Activated T-helper 1 cell treated with anti-CD3 and anti-CD28 coated beads, Interleukin-2, amount 50 U/mL, for 16 hours (primary cell): ENCODE measurements at places on chromosomes 6 and 20.

GRCh38 chr6:139580592-139581484, 206.4 kb upstream of the CITED2 start:
- no peak for DNase-seq

DNA sequence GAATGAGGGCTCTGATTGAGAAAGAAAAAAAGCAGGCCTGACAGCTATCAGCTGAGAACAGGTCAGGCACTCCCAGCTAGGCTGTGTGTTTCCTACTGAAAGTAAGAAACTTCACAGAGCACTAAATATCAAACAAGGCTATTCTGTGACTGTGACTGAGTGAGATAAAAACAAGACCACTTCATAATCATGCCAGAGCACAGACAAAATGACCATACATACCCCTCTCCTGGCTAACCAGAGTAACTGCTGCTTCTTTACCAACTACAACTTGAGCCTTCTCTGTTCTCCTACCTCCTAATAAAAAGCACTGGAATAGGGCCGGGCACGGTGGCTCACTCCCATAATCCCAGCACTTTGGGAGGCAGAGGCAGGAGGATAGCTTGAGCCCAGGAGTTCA, 6.8 kb upstream of the BTN1A1 start:
- DNase-seq: no peak

DNA sequence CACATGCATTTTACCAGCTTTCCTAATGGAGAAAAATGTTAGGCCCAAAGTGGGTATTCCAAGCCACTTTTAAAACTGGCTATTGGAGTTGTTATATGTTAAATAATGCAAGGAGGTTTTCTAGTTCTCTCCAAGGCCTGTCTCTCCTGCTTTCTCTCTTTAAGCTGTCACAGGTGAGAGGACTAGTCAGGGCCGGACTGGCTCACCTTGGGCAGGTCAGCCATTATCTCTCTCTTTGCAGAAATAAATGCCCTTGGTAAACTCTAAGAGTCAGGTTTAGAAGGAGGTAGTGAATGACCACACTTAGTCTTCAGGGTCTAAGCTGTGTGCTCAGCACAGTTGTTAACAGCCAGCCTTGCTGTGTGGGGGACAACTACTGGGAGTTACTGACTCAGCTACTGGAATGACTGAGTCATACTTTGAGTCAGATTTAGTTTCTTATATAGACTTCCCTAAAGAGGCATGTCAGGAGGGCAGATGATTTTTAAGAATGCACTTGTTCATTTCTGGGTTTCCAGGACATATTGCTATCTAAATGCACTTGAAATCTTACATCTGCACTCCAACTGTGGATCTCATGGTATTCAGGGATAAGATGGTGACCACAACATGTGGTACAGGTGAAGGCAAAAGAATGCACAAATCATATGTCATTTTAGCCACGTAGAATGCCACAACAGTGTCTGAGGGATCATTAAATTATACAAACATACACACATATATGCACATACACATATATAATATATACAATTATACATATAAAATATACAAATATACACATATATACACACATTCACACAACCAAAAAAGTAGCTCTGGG, 719.4 kb downstream of the EPM2A start:
- DNase-seq: no peak

GRCh38 chr20:37251825-37252477, 9.7 kb downstream of the GHRH start:
- DNase-seq: no peak

DNA sequence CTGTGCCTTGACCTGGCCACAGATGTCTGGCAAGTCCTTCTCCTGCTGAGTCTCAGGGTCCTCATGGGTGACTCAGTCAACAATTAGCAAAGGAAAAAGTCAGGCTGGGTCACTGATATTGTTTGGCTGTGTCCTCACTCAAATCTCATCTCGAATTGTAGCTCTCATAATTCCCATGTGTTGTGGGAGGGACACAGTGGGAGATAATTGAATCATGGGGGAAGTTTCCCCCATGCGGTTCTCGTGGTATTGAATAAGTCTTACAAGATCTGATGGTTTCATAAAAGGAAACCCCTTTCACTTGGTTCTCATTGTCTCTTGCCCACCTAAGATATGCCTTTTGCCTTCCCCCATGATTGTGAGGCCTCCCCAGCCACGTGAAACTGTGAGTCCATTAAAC, 45.7 kb downstream of the PREX1 start:
- DNase-seq: no peak

- DNase-seq: no peak
These were observed 102.5 kb downstream of the SASH1 start for GRCh38 chr6:148445116-148445515.

DNA sequence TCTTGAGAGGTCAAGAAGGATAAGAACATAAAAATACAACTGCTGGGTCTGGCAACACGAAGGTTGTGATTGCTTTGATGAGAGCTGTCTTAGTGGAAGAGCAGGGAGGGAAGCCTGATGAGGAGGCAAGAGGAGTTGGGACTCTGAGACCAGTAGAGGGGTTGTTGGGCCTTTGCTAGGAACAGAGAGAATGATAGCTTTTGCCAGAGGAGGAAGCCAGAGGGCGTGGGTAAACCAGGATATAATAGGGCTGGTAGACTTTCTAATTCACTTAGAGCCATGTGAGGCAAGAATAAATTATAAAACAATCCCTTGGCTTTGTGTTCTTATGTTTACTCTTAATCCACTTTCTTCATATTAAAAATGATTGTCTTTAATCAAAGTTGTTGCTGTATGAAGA, 78.6 kb downstream of the RCAN2 start:
- no peak for DNase-seq

DNA sequence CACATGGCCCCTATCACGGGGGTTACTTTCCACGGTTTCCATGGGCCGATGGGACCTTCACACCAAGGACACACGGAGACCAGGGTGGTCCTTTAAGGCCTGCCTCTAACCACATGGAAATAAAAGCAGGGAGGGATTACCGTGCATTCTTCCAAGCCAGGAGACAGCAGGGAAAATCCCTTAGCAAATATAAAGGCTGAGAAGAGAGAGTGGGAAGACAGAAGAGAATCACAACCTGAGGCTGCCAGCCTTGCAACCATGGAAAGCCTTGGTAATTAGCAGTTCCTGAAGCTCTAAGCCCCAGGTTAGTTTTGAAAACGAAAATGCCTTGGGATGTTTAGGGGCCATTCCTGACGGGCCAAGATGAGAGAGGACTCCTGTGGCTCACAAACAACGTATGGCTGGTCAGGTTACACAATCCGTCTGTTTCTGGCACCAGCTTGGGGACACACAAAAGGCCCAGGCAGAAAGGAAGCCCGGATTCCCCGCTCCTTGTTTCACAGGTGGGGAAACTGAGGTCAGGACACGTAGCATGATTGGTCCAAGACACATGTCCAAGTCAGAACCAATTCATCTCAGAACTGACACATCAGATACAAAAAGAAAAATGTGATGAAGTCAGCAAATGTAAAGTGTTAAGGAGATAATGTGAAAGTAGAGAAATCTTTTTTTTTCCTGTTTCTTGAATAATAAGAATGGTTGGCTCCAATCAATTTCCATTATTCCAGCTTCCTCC, 2.8 kb downstream of the PREX1 start:
- DNase-seq: no peak

- DNase-seq: peak; percentile 44
These were observed 8.0 kb downstream of the TP53RK start for GRCh38 chr20:46681032-46681854.

GRCh38 chr6:124770784-124771183, 191.5 kb upstream of the RNF217 start:
- no peak for DNase-seq

DNA sequence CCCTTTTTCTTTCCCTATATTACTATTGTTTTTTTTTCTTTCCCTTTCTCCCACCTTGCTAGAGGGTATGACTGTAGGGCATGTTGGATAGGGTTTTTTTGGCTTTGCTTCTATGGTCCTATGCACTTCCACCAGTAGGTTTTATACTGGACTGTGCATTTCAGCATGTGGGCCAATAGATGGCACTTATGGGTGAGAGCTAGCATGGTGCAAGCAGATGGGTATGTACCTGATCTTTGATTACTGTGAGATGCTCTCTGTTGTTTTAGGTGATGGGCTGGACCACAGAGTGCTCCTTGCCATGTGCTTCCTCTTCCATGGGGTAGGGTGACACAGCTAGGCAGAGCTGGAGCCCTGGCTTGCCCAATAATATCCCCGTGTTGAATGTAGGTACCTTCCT, 128.5 kb upstream of the CHD6 start:
- DNase-seq: no peak

DNA sequence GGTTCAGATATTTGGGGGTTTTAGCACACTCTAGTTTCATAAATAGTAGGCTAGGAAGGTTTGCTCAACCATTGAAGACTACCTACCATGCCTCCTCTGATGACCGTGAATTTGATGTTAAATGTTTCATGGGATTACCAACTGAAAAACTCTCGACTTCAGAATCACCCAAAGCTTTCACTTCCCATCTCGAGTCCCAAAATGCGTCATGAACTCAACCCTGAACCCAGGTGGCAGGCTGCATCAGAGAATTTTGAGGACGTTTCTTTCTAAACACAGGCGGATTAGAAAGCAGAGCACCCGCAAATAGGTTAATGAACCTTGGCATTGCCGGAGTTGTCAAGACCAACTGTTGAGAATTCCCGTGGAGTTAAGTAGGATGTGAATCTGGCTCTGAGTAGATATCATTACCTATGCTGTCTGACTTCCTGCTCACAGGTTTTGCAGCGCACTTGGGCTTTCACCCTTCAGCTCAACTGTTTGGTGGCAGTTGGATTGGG, 98.4 kb upstream of the ADTRP start:
- no peak for DNase-seq
